ENCODE measurements at places on chromosomes 6 and 20.

- DNase-seq = no peak
Observed at GRCh38 chr20:1204113-1204512, 859 bp downstream of the C20orf202 start.

- DNase-seq = no peak
Observed at GRCh38 chr6:26205625-26206574, 118.7 kb downstream of the HFE start.

GRCh38 chr20:64101731-64102621, 5.4 kb downstream of the NPBWR2 start:
- no peak for DNase-seq

- no peak for DNase-seq
Observed at GRCh38 chr20:20939006-20939405, 167.2 kb downstream of the LINC00237 start.

GRCh38 chr20:64091770-64092169, 7.6 kb upstream of the LKAAEAR1 start:
- DNase-seq = no peak

GRCh38 chr6:41571021-41571780, 25.0 kb downstream of the FOXP4 start:
- DNase-seq = no peak

- DNase-seq = no peak
Observed at GRCh38 chr6:114121913-114122662, 151.1 kb upstream of the HDAC2 start.

- DNase-seq = no peak
Observed at GRCh38 chr6:112214739-112215269, 39.6 kb downstream of the LAMA4 start.

GRCh38 chr20:2006452-2007361, 12.8 kb upstream of the PDYN start:
- DNase-seq = no peak

DNA sequence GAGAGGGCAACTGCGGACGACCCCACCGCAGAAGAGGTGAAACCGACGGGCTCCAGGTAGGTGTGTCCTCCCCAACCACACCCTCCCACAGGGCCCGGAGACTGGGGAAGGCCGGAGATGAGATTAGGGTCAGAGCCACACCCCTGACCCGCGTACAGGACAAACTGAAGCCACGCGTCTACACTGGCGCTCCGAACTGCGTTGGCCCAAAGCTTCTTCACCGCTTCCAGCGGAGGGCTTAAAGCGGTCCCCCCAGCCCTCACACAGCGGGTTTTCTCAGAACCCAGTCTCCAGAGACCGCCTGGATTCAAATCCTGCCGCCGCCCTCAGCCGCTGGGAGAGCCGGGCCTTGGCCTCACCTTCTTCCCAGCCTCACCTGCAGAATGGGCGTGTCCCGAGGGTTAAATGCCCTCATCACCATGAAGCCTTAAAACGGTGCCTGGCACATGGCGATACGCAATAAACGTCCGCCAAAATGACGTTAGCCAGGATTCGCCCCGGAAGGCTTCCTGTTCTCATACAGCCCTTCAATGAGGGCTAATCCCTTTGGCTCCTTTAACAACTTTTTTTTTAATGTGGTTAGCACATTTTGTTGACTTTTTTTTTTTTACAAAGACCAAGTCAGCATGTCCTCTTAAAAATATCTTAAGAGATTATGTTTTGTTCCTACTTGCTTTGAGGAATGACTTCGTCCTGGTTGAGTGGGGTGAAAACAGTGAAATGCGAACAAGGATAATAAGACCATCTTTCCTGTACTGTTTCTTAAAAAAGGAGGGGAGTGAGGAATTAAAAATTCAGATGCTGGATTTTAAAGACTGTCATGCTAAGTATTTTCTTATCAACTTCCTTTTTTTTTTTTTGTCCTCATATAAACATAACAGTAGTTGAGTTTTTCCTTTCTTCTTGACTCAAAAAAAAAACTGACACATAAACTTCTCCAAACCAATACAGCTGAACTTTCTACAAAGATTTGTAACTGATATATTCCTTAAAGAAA, 15.1 kb upstream of the ZNF217 start:
- DNase-seq = no peak

DNA sequence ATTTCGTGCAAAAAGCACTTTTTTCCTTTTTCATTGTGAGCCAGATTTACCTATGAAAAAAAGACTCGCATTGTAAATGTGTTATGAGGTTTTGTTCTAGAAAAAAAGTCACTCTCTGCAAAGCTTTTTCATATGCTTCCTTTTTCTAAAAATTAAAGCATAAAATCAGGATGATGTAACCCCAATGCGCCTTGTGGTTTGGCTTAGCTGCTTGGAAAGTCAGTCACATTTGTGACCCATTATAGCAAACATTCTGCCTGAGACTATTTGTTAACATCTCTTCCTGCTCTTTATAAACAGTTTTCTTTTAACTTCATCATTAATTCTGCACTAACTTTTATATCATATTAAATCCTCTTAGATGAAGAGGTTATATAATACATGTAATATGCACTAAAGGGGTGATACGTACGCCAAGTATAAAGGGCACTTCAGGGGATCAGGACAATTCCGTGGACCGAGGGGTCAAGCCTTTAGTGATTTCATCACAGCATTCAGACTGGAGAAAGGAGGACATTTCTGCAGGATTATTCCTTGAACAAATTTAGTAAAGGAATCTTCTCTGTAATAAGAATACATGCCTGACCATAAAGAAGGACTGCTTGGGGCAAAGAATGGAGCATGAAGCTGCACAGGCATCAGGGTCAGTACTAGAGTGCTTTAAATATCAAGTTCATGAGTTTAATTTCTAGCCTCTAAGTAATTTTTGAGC, 48.1 kb upstream of the SMLR1 start:
- peak; percentile 60 for DNase-seq

- no peak for DNase-seq
Observed at GRCh38 chr6:1473166-1473565, 83.8 kb downstream of the FOXF2 start.

- no peak for DNase-seq
Observed at GRCh38 chr6:16621002-16621401, 140.3 kb downstream of the ATXN1 start.

DNA sequence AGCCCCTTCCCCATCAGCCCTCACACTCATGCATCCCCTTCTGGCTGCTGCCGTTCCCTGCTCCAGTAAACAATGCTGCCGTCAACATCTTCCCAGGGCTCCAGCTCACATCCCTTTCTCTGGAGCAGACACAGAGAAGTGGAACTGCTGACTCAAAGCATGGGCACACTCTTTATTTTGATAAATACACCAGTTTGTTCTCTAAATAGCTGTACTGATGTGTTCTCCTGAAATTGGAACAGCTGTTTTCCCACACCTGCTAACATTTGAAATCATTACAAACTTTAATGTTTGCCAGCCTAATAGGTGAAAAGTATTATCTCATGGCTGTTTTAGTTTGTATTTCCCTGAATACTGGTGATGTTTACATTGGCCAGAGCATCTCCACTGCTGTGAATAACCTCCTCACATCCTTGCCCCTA, 102.1 kb upstream of the NXT1 start:
- no peak for DNase-seq

All from skeletal muscle cell (primary cell).